CD14-positive monocyte (primary cell): ENCODE measurements at places on chromosomes 16 and 17.

- H3K4me1 ChIP-seq, result peaks cover 50% of the 10 kb centered on the region
- DNase-seq, result no peak
- H3K36me3 ChIP-seq, result peaks cover 13% of the 10 kb centered on the region
- H3K4me3 ChIP-seq, result no peak overlapping the region
Measured at GRCh38 chr17:82590881-82591539, 57.2 kb downstream of the WDR45B start.

DNA sequence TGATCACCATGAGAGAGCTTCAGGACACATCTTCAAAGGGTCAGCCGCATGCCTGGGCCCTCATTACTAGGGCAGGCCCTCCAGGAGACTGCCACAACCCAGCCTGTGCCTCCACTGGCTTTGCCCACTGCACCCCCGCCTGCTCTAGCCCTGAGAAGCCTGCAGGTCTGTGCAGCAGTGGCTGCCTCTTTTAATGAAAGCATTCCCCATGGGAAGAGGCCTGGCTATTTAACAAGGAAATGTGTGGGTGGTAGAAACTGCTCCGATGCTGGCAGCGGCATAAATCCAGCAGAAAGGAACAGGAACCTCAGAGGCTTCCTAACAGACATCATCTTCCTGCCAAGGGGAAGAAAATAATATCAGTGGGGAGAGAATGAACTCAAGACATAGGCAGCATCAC lies 375 bp upstream of the KRT32 start:
- no peak for DNase-seq
- no peaks in the 10 kb centered on the region for H3K4me1 ChIP-seq
- H3K36me3 ChIP-seq, result no peaks in the 10 kb centered on the region
- H3K27me3 ChIP-seq, result peaks cover 3% of the 10 kb centered on the region

DNA sequence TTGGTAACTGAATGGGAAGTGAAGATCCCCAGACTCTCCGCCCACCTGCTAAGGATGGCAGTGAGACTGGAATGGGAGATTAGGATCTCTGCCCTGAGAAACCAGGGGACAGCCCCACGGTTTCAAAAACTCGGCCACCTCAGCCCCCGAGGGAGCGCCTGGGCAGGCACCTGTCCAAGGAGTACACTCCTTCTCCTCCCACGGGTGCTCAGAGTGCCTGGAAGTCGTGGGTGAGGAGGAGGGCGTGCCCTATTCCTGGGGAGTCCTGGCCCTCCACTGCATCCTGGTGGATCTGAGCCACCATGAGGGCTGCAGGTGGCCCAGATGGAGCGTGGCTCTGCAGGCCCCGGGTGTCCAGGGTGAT lies 78.5 kb downstream of the MGAT5B start:
- H3K4me3 ChIP-seq, result no peak overlapping the region
- no peak for DNase-seq
- H3K4me1 ChIP-seq, result no peaks in the 10 kb centered on the region

GRCh38 chr17:47895347-47895855 lies 635 bp upstream of the SP2 start:
- peak overlapping the region; percentile 86 for H3K4me3 ChIP-seq
- H3K36me3 ChIP-seq, result peaks cover 5% of the 10 kb centered on the region
- H3K27me3 ChIP-seq, result no peaks in the 10 kb centered on the region

DNA sequence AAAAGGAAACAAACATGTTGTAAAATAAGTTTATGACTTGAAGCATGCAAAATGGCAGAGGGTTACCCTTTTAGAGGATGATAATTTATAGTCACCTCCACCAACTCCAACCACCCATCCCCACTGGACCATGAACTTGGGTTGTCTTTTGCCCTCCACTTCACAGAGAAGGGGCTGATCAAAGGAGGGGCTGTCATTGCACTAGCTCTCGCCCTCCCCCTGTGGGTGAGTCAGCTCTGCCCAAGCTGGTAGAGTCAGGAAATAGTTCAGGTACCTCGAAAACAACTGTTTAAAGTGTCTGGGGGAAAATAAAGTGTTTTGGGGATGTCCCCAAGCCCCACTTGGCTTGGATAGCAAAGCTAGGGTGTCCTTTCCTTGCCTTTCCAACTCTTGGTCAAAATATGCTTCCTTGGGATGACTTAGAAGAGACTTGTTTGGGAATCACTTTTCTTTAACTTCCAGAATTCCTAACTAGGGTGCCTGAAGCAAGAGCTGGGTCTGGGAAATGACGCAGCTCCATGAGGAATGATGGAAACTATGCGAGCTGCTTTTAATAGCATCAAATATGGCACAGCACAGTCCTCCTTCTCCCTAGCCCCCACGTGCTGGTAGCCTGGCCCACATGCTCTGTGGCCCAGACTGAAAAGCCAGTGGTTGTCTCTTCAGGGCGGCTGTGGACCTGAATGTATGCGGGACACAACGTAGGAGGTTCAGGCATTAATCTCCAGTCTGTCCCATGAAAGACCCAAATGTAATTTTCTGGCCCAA lies 40.7 kb downstream of the TBX4 start:
- H3K36me3 ChIP-seq, result no peaks in the 10 kb centered on the region
- H3K27ac ChIP-seq, result no peak overlapping the region
- H3K4me1 ChIP-seq, result no peaks in the 10 kb centered on the region
- no peak for DNase-seq
- no peaks in the 10 kb centered on the region for H3K27me3 ChIP-seq

DNA sequence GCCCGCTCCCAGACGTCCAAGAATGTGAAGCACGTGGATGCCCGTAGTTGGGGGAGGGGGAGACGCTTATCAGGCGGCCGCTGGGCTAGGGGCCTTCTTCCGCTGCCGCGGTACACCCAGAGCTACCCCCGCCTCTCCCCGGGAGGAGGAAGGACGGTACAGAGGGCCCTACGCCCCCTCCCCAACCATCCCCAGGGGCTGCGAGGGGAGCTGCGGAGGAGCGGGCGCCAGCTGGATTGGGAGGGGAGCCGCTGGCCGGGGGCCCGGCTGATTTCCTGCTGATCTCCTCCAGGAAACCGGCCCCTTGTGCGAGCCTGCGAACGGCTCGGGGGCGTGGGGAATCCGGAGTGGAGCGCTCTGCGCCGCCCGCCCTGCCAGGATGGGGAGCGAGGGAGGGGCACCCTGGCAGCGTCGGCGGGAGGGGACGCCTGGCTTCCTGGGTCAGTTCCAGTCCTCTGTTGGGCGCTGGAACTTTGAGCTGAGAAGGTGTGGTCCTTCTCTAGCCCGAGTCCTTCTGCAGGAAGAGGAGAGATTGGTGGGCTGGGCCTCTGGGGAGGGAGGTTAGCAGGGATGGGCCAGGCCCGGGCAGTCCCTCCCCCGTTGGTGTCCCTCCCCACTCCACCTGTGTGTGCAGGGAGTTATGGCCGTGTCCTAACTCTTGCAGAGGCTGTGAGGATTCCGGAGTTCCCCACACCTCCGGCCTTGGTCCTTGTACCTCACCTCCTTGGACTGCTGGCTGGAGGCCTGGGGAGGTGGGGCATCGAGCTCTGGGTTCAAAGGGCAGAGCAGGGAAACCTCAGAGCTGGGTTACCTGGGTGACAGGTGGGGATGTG lies 19.2 kb downstream of the GJD3 start:
- peaks cover 72% of the 10 kb centered on the region for H3K4me1 ChIP-seq
- H3K36me3 ChIP-seq, result peaks cover 26% of the 10 kb centered on the region
- DNase-seq, result no peak

DNA sequence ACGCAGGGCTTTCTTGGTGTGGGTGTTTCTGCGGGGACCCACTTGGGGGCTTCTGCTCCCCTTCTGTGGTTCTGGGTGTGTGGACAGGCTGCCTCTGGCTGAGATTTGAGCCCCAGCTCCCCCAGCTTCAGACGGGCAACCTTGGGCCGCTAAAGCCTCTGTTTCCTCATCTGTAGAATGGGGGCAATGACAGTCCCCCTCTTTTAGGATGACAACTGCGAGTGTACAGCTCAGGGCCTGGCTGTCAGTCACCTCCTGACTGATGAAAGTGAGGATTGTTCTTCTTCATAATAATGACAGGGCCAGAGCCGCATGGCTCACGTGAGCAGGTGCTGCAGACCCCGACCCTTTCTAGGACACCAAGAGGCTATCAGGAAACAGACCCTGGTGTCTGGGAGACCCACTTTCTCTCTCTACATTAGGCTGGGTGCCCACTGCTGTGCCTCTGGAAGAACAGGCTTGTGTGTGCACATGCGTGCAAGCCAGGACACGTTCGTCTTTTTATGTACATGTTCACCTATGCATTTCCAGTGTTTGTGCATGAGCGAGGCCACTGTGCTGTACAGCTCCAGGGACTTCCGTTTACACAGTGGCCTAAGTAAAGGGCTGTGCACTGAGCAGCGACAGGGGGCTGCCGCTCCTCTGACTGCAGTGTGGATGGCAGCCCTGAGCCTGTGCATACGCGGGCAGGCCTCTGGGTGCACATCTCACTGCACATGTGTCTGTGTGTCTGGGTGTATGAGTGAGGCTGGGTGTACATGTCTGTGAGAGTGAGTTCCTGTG lies 4.6 kb downstream of the SPNS3 start:
- H3K4me1 ChIP-seq, result peaks cover 60% of the 10 kb centered on the region
- H3K36me3 ChIP-seq, result peaks cover 16% of the 10 kb centered on the region
- H3K27me3 ChIP-seq, result no peaks in the 10 kb centered on the region
- no peak overlapping the region for H3K27ac ChIP-seq

GRCh38 chr17:1074886-1075605 lies 78.1 kb downstream of the TIMM22 start:
- no peak for DNase-seq
- H3K27me3 ChIP-seq, result no peaks in the 10 kb centered on the region
- H3K36me3 ChIP-seq, result peaks cover 73% of the 10 kb centered on the region
- no peaks in the 10 kb centered on the region for H3K4me1 ChIP-seq
- no peak overlapping the region for H3K4me3 ChIP-seq

DNA sequence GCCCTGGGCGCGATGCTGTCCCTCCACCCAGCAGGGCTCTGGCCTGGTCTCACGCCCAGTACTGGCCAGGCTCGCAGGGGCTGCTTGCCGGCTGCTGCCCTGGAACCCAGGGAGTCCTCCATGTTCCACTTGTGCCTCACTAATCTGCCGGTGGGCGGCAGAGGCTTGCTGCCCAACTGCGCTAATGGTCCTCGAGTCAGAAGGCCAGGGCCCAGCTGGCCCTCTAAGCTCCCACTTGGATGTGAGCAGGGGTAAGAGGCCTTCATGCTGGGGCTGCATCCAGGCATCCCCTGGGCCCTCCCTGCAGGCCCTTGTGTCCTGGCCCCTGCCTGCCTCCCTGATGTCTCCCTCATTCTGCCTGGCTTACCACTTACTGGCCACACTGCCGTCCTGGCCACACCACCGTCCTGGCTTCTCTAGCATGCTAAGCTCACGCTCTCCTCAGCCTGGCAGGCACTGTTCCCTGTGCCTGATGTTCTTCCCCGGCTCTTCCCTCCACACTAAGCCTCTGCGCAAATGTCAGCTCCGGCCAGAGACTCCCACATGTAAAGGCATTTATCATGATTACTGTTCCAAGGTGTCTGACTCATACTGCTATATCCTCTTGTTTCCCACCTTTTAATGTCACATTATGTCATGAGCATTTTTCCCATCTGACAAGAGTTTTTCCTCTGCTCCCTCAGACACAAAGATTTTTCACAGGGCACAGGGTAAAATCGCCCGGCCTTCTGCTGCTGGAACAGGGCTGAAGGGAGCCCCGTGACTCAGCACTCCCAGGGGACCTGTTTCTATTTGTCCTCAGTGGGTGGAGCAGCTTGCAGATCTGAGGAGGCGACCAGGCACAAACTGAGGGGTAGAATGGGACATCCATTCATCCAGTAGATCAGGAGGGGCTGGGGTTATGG lies 15.9 kb downstream of the B9D1 start:
- H3K27ac ChIP-seq, result no peak overlapping the region
- no peaks in the 10 kb centered on the region for H3K36me3 ChIP-seq
- H3K27me3 ChIP-seq, result no peaks in the 10 kb centered on the region
- H3K4me3 ChIP-seq, result no peak overlapping the region
- no peak for DNase-seq

GRCh38 chr17:12422651-12423050 lies 243.0 kb upstream of the MYOCD start:
- no peaks in the 10 kb centered on the region for H3K36me3 ChIP-seq
- no peak overlapping the region for H3K27ac ChIP-seq
- H3K4me3 ChIP-seq, result no peak overlapping the region
- no peak for DNase-seq
- no peaks in the 10 kb centered on the region for H3K27me3 ChIP-seq

- DNase-seq, result no peak
- H3K27ac ChIP-seq, result no peak overlapping the region
- peaks cover 97% of the 10 kb centered on the region for H3K36me3 ChIP-seq
- no peak overlapping the region for H3K4me3 ChIP-seq
- no peaks in the 10 kb centered on the region for H3K4me1 ChIP-seq
- H3K27me3 ChIP-seq, result peaks cover 3% of the 10 kb centered on the region
Measured at GRCh38 chr16:84864326-84864955, 44.7 kb downstream of the CRISPLD2 start.

DNA sequence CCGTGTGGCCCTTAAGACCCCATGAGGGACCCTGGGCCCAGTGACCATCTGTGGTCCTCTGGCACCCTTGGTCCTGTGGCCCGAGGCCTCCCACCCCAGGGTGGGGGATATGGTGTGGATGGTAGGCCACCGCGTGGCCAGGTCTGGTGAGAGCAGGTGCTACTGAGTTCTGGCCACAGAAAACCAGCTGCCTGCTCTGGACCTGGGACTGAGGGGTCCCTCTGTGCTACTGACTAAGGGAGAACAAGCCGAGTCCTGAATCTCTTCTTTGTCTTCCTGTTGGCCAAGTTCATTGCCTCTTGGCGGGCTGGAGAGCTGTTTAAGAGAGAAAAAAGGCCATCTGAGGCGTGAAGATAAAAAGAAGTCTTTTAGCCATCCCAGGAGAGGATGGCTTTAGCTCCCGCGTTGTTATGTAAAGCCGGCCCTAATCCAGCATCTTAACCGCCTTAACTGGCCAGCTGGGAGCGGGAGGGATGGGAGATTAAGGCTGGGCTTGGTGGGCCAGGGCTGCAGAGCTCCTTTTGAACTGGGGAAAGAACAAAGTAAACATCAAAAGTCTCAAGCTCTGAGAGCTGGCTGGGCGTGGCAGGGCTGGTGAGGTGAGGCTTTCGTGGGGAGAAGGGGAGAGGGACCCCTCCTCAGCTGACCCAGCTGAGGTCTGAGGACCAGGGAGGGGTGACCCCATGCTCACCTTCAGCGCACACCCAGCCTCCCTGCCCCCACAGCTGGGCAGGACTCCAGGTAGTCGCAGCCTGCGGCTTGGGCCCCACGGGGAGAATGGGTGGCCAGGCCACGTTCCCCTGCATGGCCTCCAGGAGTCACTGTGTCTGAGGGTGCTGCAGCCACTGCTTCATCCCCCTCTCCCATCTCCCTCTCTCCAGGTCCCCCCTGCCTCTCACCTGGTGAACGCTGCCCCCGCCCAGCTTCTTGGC lies 62.4 kb downstream of the NKD1 start:
- no peak overlapping the region for H3K4me3 ChIP-seq
- no peaks in the 10 kb centered on the region for H3K36me3 ChIP-seq
- DNase-seq, result no peak
